ENCODE measurements at places on chromosomes 5 and 9.

- no peak for DNase-seq
Observed at GRCh38 chr9:131419026-131419614, 25.2 kb downstream of the PRRC2B start.

DNA sequence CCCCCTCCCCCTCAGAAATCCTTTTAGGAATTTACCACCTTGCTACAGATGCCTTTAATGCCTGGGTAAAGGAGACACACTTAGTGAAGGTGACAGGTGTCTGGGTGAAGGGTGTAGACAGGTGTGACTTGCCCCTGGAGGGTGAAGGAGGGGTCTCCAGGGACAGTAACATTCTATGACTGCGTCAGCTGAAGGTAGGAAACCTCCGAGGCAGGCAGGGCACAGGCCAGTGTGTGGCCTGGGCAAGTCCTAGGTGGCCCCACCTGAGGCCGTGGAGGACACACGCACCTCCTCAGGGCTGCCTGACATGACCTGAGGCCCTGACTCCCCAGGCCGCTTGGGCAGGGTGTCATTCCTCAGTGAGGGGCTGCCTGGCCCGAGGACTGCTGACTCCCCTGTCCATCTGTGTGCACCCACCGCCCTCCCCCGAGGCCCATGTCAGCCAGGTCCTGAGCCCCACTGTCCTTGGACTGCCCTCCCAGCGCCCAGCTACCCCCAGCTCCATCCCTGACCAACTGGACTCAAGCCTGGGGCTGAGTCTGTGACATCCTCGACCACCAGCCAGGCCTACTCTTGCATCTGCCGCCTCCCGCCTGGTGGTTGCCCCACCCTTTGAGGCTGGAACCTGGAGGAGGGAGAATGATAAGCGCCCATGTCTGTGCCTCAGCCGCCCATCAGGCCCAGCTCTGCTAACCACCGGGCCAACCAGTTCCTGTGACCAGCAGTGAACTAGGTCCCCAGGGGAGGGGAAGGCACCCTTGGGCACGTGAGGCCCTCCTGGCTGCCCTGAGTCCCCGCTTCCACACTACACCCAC, 18.4 kb downstream of the CARD19 start:
- no peak for DNase-seq

GRCh38 chr9:113737517-113738271, 138.4 kb upstream of the ZNF618 start:
- DNase-seq = no peak

DNA sequence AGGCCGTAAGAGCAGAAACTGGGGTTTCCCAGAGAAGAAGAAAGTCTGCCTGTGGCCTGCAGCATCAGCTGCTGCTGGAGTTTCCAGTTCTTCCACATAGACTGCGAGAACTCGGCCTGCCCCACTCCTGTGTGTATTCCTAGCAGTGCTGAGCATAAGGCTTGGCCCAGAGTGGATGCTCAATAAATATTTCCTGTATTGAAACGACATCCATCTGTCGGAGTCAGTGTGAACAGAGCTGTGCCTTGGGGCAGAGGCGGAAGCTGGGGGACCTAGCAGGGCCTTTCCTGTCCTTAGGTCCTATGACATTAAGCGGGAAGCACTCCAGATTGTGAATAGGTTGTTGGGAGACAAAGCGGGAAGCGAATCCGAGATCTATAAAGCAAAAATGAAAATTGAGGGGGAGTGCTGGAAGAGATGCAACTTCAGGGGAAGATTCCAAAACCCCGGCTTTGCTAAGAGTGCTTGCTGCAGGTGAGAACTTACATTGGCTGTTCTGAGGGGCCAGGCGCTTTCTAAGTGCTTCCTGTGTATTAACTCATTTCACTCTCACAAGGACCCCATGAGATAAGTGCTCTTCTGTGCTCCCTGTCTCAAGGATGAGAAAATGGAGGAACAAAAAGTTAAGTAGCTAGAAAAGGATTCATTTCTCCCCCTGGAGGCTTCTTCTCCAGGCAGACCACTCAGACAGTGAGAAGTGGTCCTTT, 76.1 kb upstream of the CXCL14 start:
- DNase-seq = no peak

DNA sequence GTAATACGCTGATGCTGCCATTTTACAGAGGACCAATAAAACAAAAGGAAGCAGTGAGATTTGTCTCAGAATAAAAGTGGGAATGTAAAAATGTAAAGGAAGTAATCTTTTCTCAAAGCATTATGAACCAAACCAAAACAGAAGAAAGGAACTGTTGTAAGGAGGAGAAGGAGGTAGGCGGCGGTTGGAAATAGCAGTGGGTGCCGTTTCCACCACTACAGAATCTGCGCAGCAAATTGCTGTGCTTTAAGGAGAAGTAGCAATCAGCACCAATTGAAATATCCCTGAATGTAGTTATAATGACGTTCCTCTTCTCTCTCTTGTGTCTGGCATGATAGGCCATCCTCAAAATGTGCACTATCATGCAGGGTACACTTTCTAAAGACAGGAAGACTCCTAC, 455.1 kb upstream of the TLE4 start:
- DNase-seq = no peak
